SK-N-DZ (cell line): ENCODE measurements at places on chromosomes 6 and 20.

GRCh38 chr6:137733372-137733771 is 133.7 kb upstream of the TNFAIP3 start:
- DNase-seq, result no peak

- no peak for DNase-seq
These were observed 94.4 kb downstream of the RNASET2 start for GRCh38 chr6:166861961-166862286.

GRCh38 chr6:136822046-136822375 is 381 bp upstream of the PEX7 start:
- no peak for DNase-seq

- no peak for DNase-seq
These were observed 183.6 kb downstream of the KHDRBS2 start for GRCh38 chr6:62102387-62102786.

DNA sequence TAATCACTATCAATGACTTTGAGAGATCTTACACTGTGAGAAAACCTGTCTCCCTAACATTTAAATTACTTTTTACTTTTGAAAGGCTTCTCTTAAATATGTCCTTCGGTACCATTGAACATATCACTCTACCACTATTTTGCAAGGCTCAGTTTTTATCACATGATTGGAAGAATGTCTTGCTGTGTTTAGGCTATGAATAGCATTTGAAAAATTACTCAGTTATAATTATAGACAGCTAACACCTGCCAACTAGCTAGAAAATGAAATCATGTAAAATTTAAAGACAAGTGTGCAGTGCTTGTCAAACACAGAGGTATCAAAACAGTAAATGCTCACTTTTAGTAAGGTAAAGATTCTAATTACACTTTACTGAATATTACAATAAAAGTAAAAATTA is 11.0 kb downstream of the SESN1 start:
- no peak for DNase-seq

DNA sequence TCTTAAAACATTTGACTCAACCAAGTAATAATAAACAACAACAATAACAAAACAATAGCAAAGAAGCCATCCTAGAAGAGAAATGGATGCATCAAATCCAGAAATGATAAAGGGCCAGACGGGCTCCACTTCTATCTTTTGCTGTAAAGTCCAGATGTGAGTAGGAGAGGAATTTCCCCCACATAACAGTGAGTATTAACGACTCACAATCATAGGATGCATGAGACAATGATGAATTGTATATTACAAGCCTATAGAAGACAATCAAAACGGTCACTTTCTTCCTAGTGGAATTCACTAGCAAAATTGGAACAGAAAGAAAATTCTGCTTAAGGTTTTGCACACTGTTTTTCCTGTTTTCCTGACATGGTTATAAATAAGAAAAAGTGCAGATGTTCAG is 97.0 kb upstream of the PREP start:
- DNase-seq, result no peak
